ENCODE measurements at places on chromosomes 1 and 21.

- DNase-seq = no peak
Measured at GRCh38 chr1:15628003-15628402, 10.7 kb downstream of the DDI2 start.

GRCh38 chr1:246587032-246587431 lies 20.8 kb downstream of the CNST start:
- no peak for DNase-seq

- DNase-seq = no peak
Measured at GRCh38 chr1:20100632-20101355, 18.5 kb downstream of the PLA2G2D start.

DNA sequence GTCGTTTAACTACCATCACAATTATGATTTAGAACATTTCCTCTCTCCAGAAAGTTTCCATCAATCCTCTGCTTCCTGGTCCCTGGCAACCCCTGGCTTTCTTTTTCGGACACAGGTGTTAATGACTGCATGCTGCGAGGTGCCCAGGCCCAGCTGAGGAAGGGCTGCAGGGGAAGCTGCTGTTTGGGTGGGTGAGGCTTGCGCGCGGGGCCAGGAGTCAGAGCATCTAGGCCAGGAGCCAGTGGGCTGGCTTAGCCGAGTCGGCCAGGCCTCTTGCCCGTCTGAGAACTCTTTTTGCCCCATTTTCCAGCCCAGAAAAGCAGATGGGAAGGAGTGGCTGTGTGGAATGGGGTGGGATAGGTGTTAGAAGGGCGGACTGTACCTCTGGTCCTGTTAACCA lies 51.5 kb downstream of the NAV1 start:
- no peak for DNase-seq
